ENCODE measurements at places on chromosomes 2 and 18.

- no peak for DNase-seq
These were observed 85.9 kb upstream of the RFX8 start for GRCh38 chr2:101560780-101561315.

DNA sequence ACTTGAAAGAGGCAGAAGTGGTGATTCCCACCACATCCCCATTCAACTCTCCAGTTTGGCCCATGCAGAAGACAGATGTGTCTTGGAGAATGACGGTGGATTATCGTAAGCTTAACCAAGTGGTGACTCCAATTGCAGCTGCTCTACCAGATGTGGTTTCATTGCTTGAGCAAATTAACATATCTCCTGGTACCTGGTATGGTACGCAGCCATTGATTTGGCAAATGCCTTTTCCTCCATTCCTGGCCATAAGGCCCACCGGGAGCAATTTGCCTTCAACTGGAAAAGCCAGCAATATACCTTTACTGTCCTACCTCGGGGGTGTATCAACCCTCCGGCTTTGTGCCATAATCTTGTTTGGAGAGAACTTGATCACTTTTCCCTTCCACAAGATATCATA, 411.5 kb upstream of the SMIM21 start:
- DNase-seq: no peak

DNA sequence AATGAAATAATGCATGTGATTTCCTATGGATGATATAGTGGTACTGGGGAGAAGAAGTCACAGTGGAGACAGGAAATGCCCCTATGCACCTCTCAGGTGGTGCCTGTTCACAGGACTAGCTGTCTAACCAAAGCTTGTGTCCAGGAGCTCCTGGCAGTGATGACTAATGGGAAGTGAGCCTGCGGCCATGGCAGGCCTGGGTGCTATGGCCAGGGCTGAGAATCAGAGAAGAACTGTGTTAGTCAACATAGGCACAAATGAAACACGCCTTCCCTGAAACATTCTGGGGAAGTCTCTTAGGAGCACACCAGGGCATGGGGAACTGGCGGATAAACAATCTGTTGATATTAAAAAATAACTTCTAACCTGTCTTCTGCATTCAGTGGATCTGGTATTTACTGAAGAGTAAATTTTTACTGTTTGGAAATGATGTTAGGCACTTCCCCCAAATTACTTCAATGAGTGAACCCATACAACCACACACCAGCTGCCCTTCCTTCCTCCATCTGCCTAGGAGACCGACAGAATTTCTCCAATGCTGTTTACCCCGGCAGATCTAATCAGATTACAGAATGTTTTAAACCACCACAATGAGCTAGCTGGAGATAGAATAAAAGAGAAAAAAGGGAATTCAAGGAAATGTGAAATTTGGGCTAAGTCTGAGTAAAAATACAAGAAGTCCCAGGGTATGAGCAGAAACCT, 67.4 kb downstream of the MEP1B start:
- DNase-seq: no peak

DNA sequence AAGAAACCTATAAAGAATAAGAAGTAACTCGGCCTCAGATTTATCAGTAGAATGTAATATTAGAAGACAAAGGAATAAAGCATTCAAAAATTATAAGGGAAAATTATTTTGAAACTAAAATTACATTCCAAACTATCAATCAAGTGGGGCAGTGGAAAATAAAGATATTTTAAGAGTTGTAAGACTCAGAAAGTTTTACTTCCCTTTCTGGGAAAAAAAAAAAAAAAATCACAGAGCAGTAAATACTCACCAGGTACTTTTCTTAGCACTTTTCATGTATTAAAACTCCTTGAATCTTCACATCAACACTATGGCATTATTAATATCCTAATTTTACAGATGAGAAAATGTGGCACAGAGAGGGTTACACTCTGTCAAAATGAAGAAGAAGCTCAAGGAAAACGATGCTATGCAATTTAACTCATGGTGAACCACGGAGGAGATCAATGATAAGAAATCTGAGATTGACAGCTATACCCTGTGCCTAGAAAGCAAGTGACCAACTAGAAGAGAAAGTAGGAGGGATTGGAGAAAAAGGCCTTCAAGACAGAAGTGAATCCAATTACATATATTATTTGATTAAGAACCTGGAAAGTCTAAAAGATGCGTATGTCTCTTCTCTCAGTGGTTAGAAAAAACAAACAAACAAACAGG, 238.9 kb upstream of the ID2 start:
- DNase-seq: no peak

Measured in AG10803 (cell line).